ENCODE measurements at places on chromosomes 13 and 19. TPM values are rescaled to one million over a fixed set of nuclear protein-coding genes. Genes with fewer than 3 reads are reported as not detected.

GRCh38 chr19:21434516-21434915 lies 37.6 kb downstream of the ZNF493 start:
- DNase-seq = no peak

DNA sequence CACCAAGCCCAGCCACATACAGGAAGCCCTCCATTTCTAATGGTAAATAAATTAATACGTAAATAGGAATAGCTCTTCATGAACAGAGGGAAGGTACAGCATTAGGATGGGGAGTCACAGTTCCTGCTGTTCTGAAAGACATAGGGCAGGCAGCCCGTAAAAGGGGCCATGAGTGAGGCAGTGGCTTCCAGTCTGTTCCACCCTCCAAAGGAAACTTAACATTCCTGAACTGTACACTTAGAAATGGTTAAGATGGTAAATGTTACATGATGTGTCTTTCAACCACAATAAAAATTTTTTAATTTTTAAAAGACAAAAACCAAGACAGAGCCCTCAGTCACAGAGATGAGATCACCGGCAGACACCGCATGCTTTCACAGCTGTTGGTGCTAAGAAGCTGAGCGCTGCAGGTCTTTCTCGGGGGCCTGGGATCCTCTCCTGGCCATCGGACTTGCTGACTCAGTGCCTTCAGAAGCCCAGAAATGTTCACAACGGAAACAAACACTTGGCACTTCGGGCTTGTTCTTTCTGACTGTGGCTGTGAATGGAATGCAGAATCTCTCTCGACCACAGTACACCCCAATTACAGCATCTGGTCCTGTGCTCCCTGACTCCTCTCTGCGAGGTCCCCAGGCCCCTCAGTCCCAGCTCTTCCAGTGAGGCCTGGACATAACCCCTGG lies 36.4 kb downstream of the EPS15L1 start:
- DNase-seq = peak; percentile 71

DNA sequence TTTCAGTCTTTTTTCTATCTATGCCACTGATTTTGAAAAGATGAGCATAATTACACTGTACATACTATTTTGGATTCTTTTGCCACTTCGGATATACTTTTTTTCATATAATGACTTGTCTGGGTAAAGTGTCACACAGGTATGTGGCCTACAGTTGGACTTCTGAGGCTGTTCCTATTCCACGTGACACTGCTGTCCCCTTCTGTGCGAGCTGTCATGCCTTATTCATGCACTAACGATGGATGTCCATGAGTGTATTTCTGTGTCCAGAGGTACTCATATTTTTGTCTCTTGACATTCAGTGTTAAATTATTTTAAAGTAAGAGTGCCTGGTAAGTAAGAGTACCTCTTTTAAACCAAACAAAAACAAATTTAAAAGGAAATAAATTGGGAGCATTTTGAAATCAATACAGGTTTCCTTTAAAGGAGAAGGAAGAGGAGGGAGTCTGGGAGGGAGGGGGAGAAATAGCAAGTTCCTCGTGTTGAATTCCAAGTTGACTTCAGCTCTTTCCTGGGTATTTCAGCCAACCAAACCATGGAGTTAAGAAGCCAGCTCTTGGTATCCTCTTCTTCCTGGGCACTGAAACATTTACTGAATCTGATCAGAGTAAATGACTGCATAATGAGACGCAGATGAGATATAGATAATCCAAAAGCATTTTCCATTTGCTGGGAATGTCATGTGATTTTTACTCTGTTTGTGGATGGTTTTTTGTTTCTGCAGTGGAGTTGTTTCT lies 61.3 kb downstream of the TNFRSF19 start:
- no peak for DNase-seq

- DNase-seq = no peak
These were observed 18.0 kb downstream of the TCF3 start for GRCh38 chr19:1634242-1634937.

DNA sequence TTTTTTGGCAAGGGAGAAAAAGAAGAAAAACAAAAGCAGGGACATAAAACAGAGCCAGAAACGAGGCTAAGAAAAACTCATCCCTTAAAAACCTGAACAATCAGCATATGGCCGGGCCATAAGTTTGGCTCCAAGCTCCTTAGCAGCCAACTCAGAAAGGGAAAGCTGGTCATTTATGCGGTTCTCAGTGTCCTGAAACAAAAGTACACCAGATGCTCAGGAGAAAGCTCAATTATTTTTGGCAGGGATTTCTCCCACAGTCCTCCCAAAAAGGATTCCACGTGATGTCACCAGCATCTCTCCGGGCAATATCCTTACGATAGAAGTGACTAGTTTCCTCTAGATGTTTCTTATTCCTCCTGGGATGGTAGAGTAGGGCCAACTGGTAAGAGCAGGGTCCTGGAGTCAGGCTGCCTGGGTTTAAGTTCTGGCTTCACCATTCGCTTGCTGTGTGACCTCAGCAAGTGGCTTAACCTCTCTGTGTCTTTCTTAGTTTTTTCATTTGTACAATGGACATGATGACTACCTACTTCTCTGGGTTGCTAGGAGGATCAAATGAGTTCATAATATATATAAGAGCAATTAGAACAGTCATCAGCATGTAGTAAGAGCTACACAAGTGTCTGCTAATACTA lies 34.0 kb downstream of the PIN1 start:
- DNase-seq = no peak

- DNase-seq = peak; percentile 17
These were observed 4.2 kb downstream of the SSBP4 start for GRCh38 chr19:18423258-18424020.

- no peak for DNase-seq
These were observed 977.5 kb upstream of the SPRY2 start for GRCh38 chr13:81318231-81319019.

DNA sequence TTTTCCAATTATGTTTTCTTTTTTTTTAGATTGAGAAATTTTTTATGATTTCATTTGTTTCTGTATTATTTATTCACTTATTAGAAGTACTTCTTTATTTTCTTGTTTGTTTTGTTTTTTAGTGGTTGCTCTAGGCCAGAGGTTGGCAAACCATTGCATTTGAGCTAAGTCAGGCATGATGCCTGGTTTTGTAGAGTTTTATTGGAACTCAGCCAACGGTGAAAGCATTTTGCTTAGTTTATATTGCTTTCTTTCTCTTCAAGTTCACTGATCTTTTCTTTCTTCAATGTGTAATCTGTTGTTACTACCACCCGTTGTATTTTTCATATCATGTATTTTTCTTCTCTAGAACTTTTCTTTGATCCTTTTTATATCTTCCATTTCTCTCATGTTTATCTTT lies 19.7 kb downstream of the ZNF567 start:
- DNase-seq = no peak

GRCh38 chr19:40797963-40798682 lies 868 bp upstream of the EGLN2 start:
- DNase-seq = peak; percentile 70

GRCh38 chr13:45700971-45701900 lies 884 bp upstream of the CBY2 start:
- no peak for DNase-seq

- peak; percentile 49 for DNase-seq
These were observed 5.9 kb downstream of the NFIX start for GRCh38 chr19:13001166-13001501.

GRCh38 chr19:28577666-28578065 lies 635.3 kb downstream of the UQCRFS1 start:
- DNase-seq = no peak

DNA sequence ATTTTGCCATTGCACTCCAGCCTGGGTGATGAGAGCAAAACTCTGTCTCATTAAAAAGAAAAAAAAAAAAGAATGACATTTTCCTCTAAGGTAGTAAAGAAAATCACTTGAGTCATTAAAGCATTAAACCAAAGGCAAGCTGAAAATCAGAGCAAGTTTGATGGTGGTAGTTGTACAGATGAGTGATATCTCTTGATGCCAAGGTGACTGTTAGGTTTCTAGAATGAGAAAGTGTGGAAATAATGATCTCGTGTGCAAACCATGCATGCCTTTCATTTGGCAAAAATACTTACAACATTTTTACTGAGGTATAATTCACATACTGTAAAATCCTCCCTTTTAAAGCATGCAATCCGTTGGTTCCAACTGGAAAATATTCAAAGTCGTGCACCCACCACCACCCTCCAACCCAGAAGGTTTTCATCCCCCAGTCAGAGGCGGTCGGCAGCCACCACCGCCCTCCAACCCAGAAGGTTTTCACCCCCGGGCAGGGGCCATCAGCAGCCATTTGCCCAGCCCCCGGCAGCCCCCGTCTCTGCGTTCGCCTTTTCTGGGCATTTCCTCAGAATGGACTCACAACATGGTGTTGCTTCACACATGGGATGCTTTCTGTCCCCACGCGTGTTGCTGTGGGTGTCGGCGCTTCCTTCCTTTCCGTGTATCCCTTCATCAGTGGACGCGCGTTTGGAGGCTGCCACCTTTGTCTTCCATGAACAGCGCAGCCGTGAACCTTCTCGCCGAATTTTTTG lies 90.2 kb downstream of the ATP11A start:
- DNase-seq = peak; percentile 21

The PEAK3 gene
- 0.62 TPM for total RNA-seq

The CDC42EP5 gene
- 18.8 TPM for total RNA-seq

The OR7A5 gene
- total RNA-seq = 0.12 TPM

The ZNF568 gene
- 20.2 TPM for total RNA-seq
